ENCODE measurements at places on chromosomes 4 and X.

DNA sequence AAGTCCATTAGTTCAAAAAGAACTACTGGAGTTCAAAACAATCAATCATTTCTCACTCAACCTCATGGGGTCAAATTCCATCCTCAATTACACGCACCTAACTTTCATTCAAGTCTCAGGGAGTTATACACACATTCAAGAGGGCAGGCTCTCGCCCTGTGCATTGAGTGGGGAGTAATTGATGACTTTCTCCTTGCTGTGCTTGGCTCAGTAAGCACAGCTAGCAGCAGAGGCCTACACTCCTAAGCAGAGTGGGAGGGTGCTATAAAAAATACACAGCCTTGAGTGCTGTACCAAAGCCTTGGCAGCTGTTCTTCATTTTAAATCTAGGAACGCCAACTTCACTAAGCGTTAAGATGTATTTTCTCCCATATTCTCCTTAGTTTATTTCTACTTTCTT, 958.3 kb upstream of the ADGRL3 start:
- no peak for DNase-seq

DNA sequence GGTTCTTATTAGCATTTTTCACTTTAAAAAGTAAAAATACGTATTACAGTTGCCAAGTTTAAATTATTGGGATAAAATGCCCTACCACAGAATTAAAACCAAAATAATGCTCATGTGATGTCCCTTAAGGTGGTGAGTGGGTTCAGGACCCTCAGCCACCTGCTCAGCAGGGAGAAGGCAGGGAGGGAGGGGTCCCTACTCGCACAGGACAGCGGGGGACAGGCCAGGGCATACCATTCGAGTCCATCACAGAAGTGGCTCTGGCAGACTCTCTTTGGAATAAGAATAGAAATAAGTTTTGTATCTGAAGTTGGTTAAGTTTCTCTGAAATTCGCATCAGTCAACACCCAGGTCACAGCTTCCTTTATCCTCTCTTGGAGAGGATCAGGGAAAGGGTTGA, 37.7 kb downstream of the NOP14 start:
- no peak for DNase-seq

DNA sequence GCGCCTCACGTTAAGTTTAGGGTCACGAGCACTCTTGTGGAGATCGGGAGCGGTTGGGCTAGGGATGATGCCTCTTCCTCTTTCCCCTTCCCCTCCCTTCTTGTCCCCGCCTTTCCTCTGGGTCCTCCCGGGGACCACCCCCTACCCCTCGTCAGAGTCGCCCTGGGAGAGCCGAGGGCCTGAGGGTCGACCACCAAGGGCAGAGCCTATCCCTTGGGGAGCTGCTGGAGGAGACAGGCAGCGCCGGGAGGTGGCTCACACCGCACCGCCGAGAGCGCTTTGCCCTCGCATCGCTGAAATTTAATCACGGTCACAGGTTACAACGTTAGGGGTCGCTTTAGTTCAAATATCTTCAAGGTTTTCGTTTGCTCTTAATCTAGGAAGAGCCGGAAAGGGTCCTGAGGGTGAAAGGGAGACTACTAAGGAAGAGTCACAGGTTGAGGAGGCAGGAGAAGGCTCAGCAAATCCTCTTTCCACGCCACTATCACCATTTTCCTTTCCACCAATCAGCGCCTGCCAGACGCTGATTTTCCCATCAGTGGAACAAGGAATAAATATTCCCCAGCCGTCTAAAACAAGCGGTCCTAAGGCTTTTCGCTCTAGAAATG, 528 bp upstream of the SNCA start:
- peak; percentile 30 for DNase-seq

GRCh38 chr4:55181010-55182005, 55.9 kb upstream of the KDR start:
- DNase-seq: no peak

DNA sequence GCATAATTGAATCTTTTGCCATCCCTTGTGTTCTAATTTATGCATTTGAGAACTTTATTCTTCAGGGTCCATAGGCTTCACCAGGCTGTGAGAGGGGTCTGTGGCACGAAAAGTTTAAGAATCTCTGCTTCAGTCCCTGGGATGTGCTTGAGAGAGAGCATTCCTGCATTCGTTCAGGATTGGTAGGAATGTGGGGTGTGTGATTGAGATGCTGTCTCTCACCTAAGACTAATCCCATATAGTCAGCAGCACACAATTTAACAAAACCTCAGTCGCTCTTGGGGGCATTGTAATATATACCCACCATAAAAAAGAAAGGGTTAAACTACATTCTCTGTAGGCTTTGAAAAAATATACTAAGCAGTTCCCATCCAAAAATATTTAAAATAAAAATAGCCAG, 41.7 kb downstream of the PTTG2 start:
- no peak for DNase-seq

- DNase-seq: no peak
These were observed 935.4 kb upstream of the TENM3 start for GRCh38 chr4:181307824-181308223.

DNA sequence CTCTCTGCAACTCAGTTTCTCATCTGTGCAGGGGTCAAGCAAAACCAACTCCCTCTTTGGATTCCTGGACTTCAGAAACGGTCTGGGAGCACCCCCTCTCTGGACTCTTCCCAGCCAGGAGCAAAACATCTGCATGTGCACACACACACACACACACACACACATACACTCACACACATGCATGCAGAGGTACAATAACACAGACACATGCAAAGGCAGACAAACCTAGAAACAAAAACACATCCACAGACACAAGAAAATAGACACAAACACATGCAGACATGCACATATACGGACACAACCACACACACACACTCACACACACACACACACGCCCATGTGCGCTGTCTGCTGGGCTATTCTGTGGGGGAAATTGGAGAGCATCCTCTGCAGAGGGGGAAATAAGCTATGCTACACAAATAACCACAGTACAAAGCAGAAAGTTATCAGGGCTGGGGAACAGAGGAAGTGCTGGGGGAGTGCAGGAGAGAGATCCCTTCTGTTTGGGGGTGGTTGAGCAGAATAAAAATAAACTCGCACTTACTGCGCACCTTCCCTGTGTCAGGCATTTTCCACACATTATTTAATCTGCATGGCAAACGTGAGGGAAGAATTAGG, 19.9 kb downstream of the IQSEC2 start:
- no peak for DNase-seq

GRCh38 chrX:54444752-54445151, 4.5 kb downstream of the TSR2 start:
- DNase-seq: no peak

GRCh38 chrX:68461093-68461492, 27.8 kb upstream of the OPHN1 start:
- DNase-seq: no peak

DNA sequence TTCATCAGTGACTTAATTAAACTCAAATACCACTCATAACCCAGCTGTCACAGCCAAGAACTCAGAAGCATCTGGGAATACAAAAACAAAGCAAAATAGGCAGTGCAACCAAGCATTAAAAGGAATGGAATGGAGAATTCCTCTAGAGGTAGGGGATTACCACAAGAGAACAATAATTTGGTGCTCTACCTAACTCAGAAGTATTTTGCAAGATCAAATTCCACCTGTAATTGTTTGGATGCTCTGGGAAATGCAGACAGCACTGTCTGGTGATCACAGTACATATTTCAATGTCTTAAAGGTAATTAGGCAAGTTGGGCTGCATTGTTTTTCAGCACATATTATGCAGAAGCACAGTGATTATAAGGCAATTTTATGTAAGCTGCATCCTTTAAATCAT, 547.5 kb downstream of the TRAM1L1 start:
- no peak for DNase-seq

GRCh38 chrX:15838017-15838416, 16.6 kb downstream of the AP1S2 start:
- no peak for DNase-seq

DNA sequence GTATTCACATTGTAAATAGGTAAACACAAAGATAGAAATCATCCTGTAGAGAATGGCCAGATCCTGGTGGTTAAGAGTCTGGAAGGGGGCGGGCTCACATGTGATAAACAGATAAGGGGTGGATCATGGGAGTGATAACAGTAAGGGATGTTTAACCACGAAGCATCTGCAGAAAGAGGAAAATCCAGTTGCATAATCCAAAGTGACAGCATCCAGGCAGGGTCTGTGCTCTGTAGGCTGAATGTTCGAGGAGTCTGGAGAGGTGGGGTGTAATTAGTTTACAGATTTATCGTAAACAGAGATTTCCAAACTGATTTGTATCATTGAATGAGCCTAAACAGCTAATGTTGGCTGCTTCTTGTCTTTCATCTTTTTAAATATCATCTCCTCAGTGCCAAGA, 1009.8 kb upstream of the SLIT2 start:
- DNase-seq: no peak

DNA sequence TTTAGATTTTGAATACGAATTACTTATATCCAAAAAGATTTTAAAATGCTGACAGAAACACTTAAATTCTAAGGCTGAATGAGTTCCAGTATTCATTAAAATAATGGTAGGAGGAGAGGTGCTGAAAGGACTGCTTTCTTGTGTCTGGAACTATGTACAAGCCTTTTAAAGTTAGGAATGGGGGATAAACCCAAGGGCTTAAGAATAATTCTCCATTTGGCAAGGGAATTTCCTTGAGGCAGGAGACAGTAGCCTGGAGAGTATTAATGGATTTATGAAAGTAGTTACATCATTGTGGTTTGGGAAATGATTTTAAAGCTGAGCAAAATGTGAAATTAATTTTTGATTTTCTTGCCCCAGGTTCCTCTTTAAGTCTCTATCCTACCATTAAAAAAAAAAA, 266.5 kb upstream of the KCNIP4 start:
- no peak for DNase-seq

DNA sequence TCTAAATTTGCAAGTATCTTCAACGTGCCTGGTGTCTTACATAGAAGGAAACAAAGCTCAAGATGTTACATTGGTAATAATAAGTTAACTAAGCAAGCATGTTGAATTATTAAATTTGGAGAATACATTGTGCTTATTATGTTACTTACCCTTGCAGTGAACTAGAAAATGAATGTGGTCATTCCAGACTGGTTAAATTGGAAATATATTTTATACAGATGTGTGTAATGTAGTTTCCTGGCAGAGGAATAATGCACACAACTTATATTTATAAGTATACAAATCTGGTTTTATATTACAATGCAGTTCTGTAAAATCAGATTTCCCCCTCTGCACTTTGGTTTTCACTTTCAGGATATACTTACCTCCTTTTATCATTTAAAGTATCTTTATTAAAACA, 159.9 kb upstream of the SLIT2 start:
- DNase-seq: no peak

DNA sequence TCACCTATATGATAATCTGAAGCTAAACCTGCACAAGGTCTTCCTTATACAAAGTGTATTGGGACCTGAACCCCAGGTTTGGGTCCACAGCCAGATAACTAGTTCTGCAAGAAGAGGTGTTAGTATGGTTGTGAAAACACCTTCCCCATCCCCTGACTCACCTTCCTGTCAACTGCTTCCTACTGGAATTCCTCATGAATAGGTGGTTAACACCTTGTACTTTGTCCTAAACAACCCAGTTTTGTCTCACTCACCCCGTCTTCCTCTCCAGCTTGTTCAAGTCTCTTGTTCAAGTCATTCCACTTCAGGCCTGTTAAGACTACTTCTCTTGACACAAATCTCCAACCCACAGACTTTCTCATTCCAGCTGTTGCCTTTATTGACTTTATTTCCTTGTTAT, 45.5 kb downstream of the CCNG2 start:
- no peak for DNase-seq

DNA sequence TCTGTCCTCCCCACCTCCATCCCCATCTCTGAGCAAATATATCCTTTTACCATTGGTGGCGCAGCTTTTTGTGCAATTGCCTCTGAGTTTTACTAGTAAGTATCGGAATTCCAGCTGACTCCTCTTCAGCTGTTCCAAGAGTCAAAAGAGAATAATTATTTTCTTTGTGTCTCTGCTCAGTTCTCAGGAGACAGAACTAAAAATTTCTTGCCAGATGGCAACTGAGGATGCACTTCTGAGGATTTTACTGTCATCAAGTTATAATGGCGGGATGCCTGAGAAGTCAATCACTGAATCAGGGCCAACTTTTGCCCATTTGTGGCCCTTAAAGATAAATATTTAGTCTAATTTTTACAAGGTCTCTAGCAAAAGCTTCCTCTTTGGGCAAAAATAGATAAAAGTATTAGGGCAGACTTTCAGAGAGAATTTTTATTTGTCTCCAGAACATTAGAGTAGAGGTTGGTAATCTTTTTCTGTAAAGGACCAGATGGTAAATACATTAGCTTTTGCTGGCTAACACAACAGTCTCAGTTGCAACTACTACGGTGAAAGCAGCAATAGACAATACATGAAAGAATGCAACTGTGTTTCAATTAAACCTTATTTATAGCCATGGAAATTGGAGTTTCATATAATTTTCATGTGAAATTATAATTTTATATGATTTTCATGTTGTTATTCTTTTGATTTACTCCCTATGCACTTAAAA, 15.6 kb upstream of the ADGRA3 start:
- DNase-seq: no peak

GRCh38 chr4:177321647-177322046, 12.0 kb downstream of the NEIL3 start:
- no peak for DNase-seq

DNA sequence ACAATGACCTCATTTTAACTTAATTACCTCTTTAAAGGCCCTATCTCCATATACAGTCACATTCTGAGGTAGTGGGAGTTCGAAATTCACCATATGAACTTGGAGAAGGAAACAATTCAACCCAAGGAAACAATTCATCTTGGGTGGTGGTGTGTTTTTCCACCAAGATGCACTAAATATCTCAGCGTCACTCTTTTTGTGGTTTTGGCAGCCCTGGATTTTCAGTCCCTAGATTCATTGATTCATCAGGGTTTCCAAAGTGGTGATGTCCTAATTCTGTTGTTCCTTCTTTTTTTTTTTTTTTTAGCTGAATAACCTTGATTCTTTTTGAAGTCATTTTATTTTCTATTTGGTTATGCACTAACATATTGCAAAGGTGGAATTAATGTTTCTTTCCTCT, 162.6 kb upstream of the RAPGEF2 start:
- no peak for DNase-seq

- DNase-seq: no peak
These were observed 21.9 kb downstream of the HNRNPH2 start for GRCh38 chrX:101429934-101430333.

DNA sequence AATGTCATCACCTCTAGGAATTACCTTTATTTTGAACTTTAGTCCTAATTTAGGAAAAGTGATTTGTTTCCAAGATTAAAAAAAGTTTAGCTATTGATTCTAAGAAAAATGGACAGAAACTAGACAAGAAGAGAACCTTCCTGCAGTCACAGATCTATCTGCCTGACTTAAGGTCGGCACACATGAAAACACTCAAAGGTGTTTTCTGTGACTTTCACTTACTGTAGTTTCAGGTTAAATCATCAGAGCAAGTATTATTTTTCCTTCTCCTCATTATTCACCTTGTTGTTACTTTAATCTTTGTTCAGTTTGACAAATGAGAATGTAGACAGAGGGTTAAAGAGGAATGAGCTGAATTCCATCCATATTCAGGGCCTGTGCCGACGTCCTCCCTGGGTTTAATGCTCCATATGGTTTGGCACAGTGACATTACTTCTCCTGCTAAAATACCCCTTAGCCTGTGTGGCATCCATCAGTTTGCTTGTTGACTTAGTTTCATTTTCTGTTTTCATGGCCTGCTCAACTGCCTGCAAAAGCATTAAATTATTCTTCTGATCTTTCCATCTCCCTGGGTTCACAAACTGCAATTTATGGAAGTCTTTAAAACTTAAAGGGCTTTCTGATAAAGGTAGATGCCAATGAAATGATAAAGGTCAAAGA, 352.7 kb downstream of the NKX6-1 start:
- no peak for DNase-seq

- DNase-seq: no peak
These were observed 367.2 kb downstream of the AFF2 start for GRCh38 chrX:148867596-148867995.

GRCh38 chr4:109990261-109991257, 77.9 kb downstream of the EGF start:
- DNase-seq: no peak

Data from NCI-H1105 treated with DMSO at 0.1 percent for 48 hours (cell line).